Heart left ventricle (tissue), 16 donors: ENCODE measurements at places on chromosomes 2 and 18. TPM values are rescaled to one million over a fixed set of nuclear protein-coding genes. Genes with fewer than 3 reads are reported as not detected.

Gene RSAD2
- 2.9 TPM for polyA plus RNA-seq

- DNase-seq: no peak
Measured at GRCh38 chr18:9449600-9450414, 25.5 kb upstream of the RALBP1 start.

GRCh38 chr2:87995756-87996155 is 20.6 kb downstream of the RNU2-63P start:
- no peak for DNase-seq

- DNase-seq: no peak
Measured at GRCh38 chr2:144300632-144301031, 219.3 kb downstream of the ZEB2 start.

GRCh38 chr2:199136681-199137080 is 321.1 kb downstream of the SATB2 start:
- DNase-seq: no peak

Gene ORC4
- 29.5 TPM for polyA plus RNA-seq

Gene GAL3ST2
- polyA plus RNA-seq: not detected

Gene ANKRD30BL
- not detected for polyA plus RNA-seq

DNA sequence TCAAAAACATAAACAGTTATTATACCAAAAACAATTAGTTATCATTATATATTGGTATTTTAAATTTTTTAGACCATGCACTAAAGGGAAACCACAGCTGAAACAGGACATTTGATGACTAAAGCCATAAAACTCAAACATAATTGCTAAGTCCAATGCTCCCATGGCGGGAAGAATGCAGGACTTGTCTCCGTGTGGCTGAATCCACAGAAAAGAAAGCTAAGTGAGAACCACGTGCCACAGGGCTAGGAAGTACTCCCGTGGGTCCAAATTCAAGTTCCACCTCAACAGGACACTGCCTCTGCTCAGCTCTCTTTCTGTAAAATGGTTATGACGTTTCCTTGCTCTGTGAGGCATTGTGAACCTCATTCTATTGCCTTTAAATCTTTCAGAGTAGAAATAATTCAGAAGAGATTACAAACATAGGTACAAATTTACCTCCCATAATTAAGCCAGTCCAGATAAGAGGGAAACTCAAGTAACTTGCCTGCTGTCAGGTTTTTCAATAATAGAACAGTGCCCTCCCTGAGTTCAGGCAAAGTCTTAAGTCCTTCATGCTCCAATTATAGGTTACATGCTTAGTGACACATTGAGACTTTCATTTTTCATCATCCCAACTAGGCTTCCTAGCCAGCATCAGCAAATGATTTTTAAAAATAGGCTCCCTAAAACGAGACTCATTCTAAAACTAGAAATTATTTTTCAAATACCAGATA is 36.7 kb downstream of the FTCDNL1 start:
- no peak for DNase-seq

Gene ANKRD29
- polyA plus RNA-seq: 3.1 TPM

- DNase-seq: no peak
Measured at GRCh38 chr18:22436136-22436535, 18.4 kb upstream of the CTAGE1 start.

Gene IL36RN
- not detected for polyA plus RNA-seq

DNA sequence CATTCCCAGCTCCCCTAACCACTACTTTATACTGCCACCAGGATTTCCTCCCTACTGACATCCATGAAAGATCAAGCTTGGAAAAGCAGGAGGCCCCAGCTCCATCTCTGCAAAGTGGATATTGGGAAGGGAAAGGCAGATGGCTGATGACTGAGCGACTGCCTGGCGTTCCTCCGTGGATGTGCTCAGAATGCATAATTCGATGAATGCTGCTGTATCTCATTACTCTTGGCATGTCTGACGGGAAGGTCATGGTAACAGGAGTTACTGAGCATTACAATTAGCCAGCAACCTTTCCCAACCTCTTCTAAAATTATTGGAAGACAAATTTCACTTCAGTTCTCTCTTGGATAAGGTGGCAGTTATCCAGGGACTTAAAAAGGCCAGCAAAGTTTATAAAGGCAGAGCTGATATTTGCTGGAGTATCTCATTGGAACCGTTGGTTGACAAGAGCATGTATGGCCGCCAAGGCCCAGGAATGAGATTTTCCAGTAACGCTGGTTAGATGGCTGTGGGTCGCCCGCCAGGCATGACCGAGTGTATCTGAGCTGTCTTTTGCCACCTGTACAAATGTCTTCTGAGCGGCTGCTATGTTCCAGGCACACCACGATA is 34.5 kb downstream of the KCNE4 start:
- no peak for DNase-seq

DNA sequence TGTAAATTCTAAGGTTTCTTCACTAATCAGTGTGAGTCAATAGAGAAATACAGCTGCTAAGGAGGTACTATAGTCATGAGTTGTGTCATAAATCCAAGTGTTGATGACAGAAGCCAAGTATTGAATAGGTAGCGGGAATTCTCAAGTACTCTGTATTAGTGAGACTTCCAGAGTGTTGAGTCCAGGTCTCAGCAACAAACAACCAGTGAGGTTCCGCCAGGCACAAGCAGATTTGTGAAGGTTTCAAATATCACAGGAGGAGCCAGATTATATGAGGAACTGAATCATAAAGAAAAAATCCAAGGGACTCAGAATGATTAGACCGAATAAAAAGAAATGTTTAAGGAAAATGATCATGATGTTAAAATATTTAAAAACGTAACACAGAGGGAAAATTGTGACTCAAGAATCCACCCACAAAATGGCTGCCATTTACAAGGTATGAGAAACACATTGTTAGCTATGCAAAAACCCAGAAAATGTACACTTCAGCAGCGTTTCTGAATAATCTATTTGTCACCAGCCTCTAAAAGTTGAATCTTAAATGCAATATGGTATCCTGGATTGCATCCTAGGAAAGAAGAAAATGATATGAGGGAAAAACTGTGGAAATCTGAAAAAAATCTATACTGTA is 27.3 kb upstream of the EVA1A start:
- no peak for DNase-seq

Gene CAPN13
- not detected for polyA plus RNA-seq

DNA sequence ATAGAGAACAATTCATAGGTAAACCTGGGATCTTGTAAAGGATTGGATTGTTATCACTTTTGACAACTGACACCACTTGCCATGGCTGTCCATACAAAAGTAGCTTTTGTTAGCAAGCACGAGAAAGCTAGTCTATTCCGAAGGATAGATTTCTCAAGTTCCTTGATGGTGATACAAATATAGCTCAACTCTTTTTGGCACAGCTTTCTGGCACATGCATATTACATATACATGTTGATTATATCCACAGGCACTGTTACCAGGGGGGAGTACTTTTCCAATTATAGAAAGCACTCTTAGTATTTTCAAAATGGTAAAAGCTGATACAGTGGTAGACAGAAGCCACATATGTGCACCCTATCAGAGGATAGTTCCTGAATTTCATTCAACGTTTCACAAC is 168.9 kb downstream of the UPP2 start:
- DNase-seq: no peak

GRCh38 chr18:74463254-74463653 is 6.1 kb upstream of the DIPK1C start:
- DNase-seq: no peak

Gene POTEJ
- not detected for polyA plus RNA-seq

DNA sequence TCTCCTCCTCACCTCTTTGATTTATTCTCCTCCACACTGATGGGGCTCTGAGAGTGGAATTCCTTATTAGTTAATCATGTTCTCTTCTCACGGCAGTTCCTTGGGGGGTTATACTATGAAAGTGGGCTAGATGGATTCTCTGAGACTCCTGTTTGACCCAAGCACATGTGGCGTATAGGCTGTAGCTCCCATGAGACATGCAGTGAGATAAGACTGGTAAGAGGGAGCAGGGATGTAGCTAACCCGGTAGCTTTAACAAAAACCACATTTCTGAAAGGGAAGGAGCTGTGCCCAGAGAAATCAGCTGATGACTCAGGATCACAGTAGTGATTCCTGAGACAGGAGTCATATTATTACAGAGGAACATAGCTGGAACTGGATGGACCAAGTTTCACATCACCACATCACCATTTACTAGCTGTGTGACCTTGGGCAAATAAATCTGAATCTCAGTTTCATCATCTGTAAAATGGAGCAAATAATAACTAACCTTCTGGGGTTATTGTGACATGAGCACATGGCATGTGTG is 82.9 kb downstream of the CRIM1 start:
- no peak for DNase-seq

Gene MAPRE2
- polyA plus RNA-seq: 36.4 TPM

Gene HOXD8
- 0.42 TPM for polyA plus RNA-seq

DNA sequence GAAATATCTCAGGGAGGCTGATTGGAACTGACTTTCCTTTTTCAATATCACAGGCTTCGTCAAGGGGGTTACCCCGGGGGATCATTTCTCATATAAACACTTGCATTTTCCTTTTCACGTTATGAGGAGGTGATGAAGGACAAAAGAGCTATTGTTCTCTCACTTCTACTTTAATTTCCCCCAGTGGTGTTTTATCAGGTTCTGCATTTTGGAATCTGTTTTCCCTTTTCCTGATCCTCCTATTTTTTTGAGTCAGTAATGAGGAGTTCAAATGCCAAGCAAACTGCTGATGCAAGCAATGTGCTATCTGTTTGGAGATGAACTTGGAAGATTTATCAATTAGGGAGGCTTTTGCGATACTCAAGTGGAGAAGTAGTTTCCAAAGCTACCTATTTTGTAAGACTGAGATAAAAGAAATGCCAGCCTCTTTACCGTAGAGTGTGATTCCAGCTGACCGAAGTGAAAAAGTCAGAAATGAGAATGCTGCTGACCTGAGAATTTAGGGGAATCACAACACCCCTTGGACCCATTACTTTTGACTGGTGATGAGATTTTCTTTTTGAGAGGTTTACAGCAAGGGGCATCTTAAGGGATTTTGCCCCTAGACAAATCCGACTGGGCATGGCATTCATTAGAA is 556.0 kb downstream of the RNF144A start:
- no peak for DNase-seq

Gene SLC4A3
- polyA plus RNA-seq: 236 TPM

DNA sequence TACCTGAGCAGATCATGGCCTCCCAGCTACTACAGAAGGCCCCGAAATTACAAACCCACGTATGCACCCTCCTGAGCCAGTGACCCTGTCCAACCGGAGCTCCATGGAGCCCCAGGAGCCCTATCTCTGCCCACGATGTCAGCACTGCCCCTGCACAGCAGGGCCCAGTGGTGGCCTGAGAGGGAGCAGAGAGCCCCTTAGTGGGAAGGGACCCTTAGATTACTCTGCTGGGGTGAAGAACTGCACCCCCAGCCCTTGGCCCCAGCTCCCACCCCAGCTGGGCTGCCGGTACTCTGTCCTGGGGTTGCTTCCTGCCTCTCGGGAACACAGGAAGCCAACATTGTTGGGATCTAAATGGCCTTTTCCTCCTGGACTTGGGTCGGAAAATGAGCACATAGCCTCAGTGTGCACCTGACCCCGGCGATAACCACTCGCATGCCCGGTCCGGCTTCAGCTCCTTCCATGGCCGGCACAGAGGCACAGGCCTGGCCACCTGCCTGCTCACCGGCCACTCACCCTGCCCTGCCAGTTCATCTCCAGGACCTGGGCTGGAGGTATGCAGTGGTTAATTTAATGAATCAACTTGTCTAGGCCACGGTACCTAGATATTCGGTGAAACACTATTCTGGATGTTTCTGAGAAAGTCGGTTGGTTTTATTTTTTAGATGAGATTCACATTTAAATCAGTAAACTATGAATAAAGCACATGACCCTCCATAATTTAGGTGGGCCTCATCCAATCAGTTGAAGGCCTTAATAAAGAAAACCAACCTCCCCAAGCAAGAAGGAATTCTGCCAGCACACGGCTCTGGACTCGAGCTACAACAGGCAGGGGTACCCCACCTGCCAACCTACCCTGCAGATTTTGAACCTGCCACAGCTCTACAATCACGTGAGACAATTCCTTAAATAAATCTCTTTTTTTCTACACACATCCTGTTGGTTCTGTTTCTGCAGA is 19.2 kb downstream of the TNS1 start:
- peak; percentile 66 for DNase-seq

GRCh38 chr2:10320933-10321332 is 18.2 kb downstream of the HPCAL1 start:
- DNase-seq: no peak

- no peak for DNase-seq
Measured at GRCh38 chr2:190404487-190404886, 3.7 kb upstream of the MFSD6 start.

DNA sequence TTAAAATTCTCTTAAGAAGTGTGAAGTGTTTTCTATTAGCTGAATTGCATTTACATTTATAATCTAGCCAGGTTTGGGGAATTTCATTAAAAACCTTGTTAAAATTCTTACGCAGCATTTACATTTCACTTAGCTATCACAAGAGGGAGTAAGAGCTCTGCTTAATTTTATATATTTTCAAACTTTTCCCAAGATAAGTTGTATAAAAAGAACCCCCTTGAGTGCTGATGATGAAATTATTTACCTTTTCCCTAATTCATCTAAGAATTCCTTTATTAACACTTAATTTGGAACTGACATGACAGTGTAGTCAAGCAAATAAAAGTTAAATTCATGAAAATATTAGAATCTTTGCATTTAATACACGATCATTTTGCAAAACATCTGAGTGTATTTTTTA is 54.2 kb upstream of the ZSWIM2 start:
- no peak for DNase-seq

DNA sequence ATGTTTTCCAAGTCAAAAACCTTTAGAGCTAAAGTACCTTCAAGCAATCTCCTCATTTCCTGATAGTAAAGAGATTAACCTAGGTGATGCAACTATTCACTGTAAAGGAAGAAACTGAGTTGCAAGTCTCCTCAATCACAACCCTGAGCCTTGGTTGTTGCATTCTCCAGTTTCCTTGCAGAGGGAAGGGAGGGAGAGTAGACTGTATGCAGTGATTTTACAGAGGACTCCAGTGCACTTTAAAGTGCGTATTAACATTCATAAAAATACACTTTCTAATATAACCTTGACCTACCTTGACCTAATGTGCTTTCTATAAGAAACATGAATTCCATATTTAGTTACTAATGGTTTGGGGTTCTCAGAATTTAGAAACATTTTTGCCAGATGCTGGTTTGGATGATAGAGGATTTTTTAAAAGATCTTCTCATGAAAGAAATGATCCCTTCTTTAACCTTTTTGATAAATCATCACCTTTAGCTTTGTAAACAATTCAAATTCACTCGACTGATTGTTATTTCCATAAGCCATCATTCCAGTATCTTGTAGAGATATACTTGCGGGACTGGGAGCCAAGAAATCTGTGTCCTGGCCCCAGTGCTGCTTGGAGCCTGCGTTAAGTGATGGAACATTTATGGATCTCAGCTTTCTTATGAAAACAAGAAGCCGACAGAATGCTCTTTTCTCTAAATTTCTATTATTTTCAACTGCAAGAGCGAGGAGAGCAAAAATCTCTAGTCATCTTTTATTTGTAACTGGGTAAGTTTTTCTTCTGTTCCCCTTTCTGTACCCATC is 228.3 kb downstream of the ZNF521 start:
- DNase-seq: no peak

- DNase-seq: no peak
Measured at GRCh38 chr2:134457353-134457752, 203.5 kb downstream of the MGAT5 start.

GRCh38 chr2:117989854-117990438 is 23.9 kb downstream of the CCDC93 start:
- no peak for DNase-seq

Gene FMNL2
- 5.1 TPM for polyA plus RNA-seq

Gene LIMS1
- polyA plus RNA-seq: 21.3 TPM
